ENCODE measurements at places on chromosomes 2 and 18.
A peak's percentile ranks its signal among the peaks of the same experiment; 100 is the strongest.

DNA sequence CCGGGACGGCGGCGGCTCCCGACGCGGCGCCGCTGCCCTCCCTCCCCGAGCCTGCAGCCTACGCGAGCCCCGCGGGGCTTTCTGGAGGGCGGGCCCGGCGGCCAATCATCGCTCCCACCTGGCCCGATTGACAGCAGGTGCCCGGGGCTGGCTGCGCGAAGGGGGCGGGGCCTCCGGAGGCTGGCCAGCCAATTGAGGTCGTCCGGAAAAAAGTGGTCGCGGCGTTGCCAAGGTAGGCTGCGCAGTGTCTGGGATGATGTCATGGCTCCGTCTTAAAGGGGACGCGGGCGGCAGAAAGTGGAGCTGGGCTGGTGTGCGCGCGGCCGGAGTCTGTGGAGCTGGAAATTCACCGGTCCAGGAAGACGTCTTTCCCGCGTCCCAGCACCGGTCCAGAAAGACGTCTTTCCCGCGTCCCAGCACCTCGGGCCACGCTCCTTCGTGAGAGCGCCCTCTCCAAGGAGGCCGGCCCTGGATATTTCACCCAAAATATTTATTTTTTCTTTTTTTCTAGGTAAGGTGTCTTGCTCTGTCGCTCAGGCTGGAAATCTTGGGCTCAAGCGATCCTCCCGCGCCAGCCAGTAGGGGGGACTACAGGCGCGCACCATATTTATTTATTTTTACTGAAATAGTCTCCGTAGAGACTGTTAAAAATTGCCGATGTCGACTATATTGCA lies at the start of gene ACTR1B:
Gene ACTR1B (minus strand): TSS at position 83 of the 674 bp plus-strand sequence. CDS start 154 bp downstream, outside the sequence.
- peak; percentile 97 for DNase-seq

- no peak for DNase-seq
Measured at GRCh38 chr18:54641734-54642133, 50.7 kb downstream of the DYNAP start.

DNA sequence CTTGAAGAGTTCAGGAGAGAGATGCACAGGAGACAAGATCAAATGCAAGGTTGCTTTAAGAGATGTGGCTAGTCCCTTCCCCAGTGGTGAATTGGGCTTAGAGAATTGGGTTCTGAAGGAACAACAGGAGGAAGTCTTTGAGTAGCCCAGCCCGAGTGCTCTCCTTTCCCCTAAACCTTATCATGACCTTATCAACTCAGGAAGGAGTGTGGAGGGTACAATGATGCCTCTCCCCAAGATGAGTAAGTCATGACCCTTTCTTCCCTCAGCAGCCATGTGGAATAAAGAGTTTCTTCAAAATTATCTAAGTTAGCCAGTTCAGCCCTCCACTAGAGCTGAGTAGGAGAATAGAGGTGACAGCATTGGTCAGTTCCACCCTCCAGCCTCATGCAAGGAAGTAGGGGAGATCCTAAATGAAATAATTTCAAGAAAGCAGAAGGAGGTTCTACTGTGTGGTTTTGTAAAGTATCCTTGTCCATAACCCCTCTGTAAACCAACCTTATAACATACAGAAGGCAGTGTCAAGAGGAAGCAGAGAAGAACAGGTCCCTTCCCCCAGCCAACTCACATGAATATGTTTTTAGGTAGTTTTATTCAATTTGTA lies 88.4 kb downstream of the ARHGAP15 start:
- no peak for DNase-seq

- DNase-seq: no peak
Measured at GRCh38 chr2:152664725-152665124, 52.5 kb downstream of the PRPF40A start.

DNA sequence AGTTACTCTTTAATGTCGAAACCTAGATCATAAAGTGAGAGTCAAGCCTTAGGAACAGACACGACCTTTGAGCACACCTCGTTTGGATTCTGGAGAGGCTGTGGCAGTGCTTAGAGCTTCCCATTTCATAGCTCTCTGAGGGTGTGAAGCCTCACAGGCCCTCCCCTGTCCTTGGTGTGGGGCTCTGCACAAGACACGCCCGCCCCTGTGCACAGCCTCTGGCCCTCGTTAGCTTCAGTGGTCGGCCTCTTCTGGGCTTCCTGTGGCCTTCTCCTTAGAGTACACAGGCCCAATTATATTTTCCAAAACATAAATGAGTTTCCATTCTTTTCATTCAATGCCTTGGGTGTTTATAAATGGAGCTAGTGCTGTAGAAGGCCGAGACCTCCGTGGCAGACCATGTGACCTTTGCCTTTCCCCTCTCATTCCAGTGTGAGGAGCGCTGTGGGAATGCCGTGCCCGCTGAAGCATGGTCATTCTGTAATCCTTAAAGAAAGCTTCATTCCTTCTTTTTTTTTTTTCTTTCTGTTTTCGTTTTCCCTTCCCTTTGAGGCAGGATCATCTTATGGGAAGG lies 208.6 kb downstream of the DCDC2C start:
- DNase-seq: no peak

- no peak for DNase-seq
Measured at GRCh38 chr2:198662905-198663304, 794.8 kb downstream of the SATB2 start.

DNA sequence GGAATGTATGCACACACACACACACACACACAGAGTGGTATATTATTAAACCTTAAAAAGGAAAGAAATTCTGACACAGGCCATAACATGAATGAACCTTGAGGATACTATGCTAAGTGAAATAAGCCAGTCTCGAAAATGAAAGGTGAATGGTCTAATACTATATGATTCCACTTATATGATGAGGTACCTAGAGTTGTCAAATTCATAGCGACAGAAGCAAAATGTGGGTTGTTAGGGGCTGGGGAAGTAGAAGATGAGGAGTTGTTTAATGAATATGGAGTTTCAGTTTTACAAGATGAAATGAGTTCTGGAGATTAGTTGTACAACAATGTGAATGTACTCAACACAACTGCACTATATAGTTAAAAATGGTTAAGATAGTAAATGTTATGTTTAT lies 118.1 kb downstream of the ABCA12 start:
- DNase-seq: no peak

- DNase-seq: no peak
Measured at GRCh38 chr2:68732036-68732932, 2.3 kb upstream of the ARHGAP25 start.

DNA sequence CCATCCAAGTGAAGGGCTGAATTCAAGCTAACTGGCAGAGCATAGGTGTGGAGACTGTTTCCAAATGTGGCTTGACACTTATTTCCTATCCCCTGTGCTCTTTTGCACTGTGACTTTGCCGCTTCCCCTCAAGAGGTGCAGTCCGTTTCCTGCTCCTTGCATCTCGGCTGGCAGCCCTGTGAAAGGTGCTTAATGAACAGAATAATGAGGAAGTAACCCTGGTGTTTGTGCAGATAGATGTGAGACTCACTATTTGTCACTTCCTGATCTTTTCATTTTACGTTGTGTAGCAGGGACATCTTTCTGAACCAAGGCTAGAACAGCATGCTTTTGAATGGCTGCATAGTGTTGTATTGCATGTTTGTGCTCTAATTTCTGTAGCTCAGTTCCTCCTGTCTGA lies 60.8 kb downstream of the CEP192 start:
- no peak for DNase-seq

DNA sequence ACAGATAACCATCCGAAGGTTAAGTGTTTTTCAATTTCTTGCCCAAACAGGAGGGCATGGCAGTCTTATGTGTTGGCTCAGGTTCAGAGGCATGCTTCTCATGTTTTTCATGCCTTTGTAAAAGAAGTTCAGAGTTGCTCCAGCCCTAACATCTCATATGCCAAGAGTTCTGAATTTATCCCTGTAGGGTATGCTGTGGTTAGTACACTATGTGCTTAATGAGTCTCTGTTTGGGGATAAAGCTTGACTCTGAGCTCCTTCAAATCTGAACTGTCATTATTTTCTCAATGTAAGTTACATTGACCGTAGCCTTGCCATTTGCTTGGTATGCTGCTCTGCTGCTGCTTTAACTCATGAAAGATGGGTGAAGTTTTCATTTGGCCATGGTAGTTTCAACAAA lies 67.9 kb upstream of the PNPT1 start:
- no peak for DNase-seq
